ENCODE measurements at places on chromosomes 1 and 21.
A peak's percentile ranks its signal among the peaks of the same experiment; 100 is the strongest.

DNA sequence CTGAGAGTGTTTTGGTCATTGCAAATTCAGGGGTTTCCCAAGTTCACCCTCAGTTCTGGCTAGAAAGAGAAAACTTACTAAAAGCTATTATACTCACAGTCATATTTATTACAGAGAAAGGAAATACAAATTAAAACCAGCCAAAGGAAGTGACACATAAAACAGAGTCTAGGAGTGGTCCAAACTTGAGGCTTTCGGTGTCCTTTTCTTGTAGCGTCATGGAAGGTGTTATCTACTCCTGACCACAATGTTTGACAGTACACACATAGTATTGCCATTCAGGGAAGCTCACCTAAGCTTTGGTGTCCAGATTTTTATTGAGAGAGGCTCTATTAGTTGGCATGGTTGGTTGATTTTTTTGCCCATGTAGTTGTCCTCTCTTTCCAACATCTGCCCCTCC, 59.0 kb downstream of the SLC35A3 start:
- no peak for DNase-seq
- no peak overlapping the region for H3K4me3 ChIP-seq
- no peaks in the 10 kb centered on the region for H3K4me1 ChIP-seq
- H3K36me3 ChIP-seq = no peaks in the 10 kb centered on the region

GRCh38 chr1:91603409-91603808, 102.8 kb downstream of the CDC7 start:
- H3K36me3 ChIP-seq = no peaks in the 10 kb centered on the region
- no peak overlapping the region for H3K27ac ChIP-seq

GRCh38 chr1:41508290-41508689, 23.8 kb upstream of the EDN2 start:
- no peak overlapping the region for H3K4me3 ChIP-seq
- DNase-seq = no peak
- no peak overlapping the region for H3K27ac ChIP-seq
- no peaks in the 10 kb centered on the region for H3K27me3 ChIP-seq
- no peaks in the 10 kb centered on the region for H3K4me1 ChIP-seq

DNA sequence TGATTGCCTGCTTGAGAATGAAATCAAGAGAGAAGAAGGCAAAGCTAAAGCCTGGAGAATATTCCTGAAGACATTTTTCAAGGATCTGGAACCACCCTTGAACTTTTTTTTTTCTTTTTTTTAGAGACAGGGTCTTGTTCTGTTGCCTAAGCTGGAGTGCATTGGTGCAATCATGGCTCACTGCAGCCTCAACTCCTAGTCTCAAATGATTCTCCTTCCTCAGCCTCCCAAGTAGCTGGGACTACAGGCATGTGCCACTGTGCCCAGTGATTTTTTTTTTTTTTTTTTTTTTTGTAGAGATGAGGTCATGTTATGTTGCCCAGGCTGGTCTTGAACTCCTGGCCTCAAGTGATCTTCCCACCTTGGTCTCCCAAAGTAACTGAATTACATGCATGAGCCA, 22.2 kb upstream of the IRF2BP2 start:
- H3K4me1 ChIP-seq = no peaks in the 10 kb centered on the region
- no peak overlapping the region for H3K27ac ChIP-seq
- H3K36me3 ChIP-seq = no peaks in the 10 kb centered on the region
- no peak for DNase-seq
- H3K4me3 ChIP-seq = no peak overlapping the region

DNA sequence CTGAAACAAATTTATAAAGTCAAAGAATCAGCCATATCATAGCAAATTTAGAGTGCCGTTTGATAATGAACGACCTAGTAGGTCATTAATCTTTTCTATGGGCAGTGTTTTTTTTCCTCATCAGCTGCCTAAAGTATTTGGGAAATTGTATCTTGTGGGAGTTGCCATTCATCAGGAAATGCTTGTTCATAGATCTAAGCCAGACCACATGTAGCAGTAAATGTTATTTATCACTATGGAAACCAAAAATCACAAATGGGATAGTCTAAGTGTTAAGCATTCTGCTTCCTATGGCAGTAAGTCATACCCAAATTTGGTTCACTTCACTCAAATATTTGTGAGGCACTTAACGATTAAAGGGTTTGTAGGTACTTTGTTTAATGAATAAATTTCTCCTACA, 52.9 kb downstream of the LRRC8D start:
- H3K27me3 ChIP-seq = no peaks in the 10 kb centered on the region
- H3K4me3 ChIP-seq = no peak overlapping the region
- DNase-seq = no peak
- peaks cover 6% of the 10 kb centered on the region for H3K36me3 ChIP-seq

DNA sequence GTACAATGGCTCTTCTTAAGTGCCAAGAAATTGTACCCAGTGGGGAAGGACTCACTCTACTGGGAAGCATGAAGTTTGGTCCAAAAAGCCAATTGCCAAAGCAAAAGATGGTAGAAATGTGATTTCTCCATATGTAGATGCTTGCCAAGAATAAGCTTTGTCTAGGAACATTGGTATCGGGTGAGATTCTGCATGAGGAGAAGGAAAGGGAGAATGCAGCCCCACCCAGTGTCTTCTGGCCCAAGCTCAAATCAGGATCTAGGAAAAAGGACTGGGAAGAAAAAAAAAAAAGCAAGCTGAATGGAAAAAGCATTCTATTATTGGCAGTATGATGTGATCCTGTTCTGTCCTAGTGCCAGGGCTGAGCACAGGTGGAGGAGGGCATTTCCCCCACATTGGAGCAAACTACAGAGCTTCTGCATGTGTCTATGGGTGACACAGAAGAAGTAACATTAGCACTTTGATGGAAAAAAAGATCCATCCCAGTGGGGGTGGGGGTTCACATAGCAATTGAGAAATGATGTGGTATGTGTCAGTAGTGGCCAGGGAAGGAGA, 226.6 kb downstream of the KCNH1 start:
- H3K4me3 ChIP-seq = no peak overlapping the region
- DNase-seq = no peak
- H3K36me3 ChIP-seq = no peaks in the 10 kb centered on the region
- no peaks in the 10 kb centered on the region for H3K4me1 ChIP-seq
- no peak overlapping the region for H3K27ac ChIP-seq

DNA sequence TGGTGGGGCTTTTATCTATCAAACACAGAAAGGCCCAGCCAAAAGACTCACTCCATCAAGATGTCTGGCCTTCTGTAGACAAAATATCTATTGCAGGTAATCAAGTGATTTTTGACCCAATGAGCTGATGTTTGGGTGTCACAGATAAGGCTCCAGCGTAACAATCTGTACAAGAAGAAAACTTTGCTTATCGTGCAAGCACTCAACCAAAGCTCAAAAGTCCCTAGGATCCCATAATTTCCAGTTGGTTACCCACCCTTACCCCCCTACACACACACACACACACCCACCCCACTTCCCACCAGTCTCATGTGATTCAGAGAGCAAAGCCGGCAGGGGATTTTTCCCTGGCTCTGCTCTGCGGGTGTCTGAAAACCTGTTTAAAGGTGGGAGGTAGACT, 5.8 kb downstream of the ITPKB start:
- H3K4me3 ChIP-seq = peak overlapping the region; percentile 100
- H3K36me3 ChIP-seq = peaks cover 49% of the 10 kb centered on the region
- H3K4me1 ChIP-seq = peaks cover 32% of the 10 kb centered on the region
- H3K27ac ChIP-seq = peak overlapping the region; percentile 93
- no peak for DNase-seq

DNA sequence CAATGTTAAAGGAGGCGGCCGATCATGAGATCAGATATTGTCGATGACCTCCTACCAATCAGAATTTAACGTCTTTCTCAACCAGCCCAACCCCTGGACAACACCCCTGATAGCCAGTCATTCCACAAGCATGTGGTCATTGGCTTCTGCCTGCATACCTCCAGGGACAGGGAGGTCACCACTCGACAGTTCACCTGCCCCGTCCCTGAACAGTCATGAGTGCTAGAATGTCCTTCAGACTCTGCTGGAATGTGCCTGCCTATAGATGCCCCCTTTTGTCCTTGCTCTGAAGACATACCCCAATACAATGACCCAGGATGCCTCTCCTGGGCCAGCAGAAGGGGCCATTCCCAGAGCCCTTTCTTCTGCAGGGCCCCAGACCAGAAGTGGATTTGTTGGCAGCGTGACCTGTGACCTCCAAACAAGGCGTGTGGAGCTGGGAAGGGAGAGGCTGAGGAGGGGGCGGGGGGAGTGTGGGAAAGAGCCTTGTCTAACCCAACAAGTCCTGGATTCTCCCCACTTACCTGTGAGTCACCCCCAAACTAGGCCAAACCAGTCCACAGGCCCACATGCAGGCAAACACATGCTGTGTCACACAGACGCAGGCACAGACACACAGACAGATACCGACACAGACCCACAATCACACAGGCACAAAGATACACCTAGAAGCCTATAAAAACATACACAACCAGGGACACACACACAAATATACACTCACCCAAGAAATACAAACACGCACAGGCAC, 2.2 kb downstream of the CRYBG2 start:
- no peak for DNase-seq
- no peaks in the 10 kb centered on the region for H3K36me3 ChIP-seq
- H3K27ac ChIP-seq = no peak overlapping the region
- no peaks in the 10 kb centered on the region for H3K4me1 ChIP-seq
- H3K27me3 ChIP-seq = no peaks in the 10 kb centered on the region

- DNase-seq = no peak
- no peaks in the 10 kb centered on the region for H3K27me3 ChIP-seq
- no peaks in the 10 kb centered on the region for H3K36me3 ChIP-seq
- no peaks in the 10 kb centered on the region for H3K4me1 ChIP-seq
- no peak overlapping the region for H3K4me3 ChIP-seq
- no peak overlapping the region for H3K27ac ChIP-seq
Observed at GRCh38 chr1:175763797-175764196, 20.4 kb upstream of the TNR start.

DNA sequence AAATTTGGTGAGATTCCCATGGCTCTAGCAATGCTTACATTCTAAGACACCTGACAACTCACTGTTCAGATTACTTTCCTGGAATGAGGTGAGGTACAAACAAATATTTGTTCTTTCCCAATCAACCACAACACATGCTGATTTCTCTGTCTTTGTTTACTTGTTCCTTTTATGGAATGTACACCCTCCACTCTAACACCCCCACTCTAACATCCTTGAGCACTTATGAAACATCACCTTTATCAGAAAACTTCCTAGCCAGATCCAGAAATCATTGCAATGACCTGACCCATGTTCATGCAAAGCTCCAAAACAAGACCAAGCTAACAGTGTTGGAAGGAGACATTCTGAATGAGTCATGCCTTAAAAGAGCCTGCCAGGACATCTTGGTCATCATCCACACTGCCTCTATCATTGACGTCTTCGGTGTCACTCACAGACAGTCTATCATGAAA, 35.5 kb downstream of the HSD3B1 start:
- no peaks in the 10 kb centered on the region for H3K36me3 ChIP-seq
- H3K4me3 ChIP-seq = no peak overlapping the region
- DNase-seq = no peak
- H3K27ac ChIP-seq = no peak overlapping the region
- H3K27me3 ChIP-seq = no peaks in the 10 kb centered on the region

DNA sequence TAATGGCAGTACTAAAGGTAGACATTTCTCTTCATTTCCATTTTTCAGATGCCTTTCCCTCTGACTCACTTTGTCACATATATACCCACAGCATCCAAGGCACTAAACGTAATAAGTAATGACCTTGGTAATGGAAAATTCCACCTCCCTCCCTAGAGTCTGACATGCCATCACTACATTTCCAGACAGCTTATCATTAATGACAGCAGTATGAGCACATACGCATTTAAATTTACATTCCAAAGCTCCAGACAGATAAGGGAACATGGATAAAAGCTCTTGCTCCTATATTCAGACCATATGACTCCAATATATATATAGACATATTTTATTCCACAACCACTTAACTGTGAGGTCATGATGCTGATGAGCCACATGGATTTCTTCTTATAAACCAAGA, 191.7 kb upstream of the GORAB start:
- no peak overlapping the region for H3K4me3 ChIP-seq
- H3K36me3 ChIP-seq = no peaks in the 10 kb centered on the region
- H3K27ac ChIP-seq = no peak overlapping the region
- no peaks in the 10 kb centered on the region for H3K27me3 ChIP-seq
- no peak for DNase-seq

DNA sequence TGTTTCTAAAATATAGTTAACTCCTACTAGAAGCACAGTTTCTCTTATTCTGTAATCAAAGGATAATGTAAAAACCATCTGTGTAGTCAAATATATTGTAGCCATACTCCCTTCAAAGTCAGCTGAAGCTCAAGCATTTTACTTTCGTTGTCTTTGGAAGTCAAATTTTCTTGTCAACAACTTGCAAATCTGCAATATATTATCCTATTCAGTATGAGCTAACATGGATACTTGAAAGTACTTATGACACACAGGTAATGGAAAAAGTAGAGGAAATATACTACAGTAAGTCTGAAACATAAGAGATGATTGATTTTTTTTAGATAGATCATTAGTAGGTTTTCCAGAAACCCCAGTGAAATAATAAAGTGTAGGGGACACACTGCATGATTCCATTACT, 121.5 kb downstream of the COL24A1 start:
- no peak for DNase-seq
- no peaks in the 10 kb centered on the region for H3K36me3 ChIP-seq
- H3K4me3 ChIP-seq = no peak overlapping the region
- H3K4me1 ChIP-seq = no peaks in the 10 kb centered on the region

- no peaks in the 10 kb centered on the region for H3K27me3 ChIP-seq
- no peak overlapping the region for H3K27ac ChIP-seq
- H3K4me1 ChIP-seq = no peaks in the 10 kb centered on the region
- H3K36me3 ChIP-seq = no peaks in the 10 kb centered on the region
- H3K4me3 ChIP-seq = no peak overlapping the region
Observed at GRCh38 chr1:86069757-86070145, 86.8 kb downstream of the COL24A1 start.

DNA sequence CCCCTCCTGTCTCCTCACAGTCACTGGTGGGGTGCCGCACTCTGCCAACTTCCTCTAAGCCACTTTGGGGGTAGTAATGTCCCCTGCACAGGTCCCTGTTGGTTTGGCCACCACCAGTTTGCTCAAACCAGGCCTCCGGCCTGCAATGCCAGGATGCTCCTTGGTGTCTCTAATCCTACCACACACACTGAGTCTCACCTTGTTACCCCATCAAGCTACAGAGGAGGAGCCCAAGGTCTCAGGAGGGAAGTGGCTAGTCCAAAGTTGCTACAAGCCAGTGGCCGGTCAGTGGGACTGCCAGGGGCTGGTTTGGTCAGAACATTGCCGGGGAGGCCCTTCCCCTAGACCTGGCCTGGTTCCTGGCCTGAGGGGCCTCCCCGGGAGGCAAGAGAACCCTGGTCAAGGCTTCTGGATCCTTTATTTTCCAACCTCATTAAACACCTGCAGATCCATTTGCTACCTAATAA, 21.5 kb upstream of the LRP8 start:
- H3K4me3 ChIP-seq = no peak overlapping the region
- no peaks in the 10 kb centered on the region for H3K4me1 ChIP-seq
- no peaks in the 10 kb centered on the region for H3K27me3 ChIP-seq

DNA sequence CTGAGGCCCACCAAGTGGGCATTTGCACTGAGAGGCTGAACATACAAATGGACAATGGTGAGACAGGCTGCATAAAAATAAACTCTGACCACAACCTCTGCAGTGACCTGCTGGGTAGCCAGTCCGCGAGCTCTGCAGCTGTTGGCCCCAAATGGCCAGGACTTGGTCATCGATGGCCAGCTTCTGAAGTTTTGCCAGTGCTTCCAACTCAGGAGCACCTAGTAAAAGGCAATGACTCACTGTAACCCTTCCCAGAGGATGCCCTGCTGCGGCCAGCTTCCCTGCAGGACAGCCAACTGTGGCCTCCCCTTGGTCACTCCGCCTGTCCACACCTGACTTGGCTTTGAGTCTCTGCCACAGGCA, 185.4 kb downstream of the DYRK1A start:
- DNase-seq = no peak
- no peaks in the 10 kb centered on the region for H3K4me1 ChIP-seq
- H3K27ac ChIP-seq = no peak overlapping the region
- no peaks in the 10 kb centered on the region for H3K27me3 ChIP-seq
- H3K36me3 ChIP-seq = no peaks in the 10 kb centered on the region
